ENCODE measurements at places on chromosomes 2 and 18. TPM values are rescaled to one million over a fixed set of nuclear protein-coding genes. Genes with fewer than 3 reads are reported as not detected.

Gene RAB6C
- polyA plus RNA-seq = 0.18 TPM

Gene C2orf72
- polyA plus RNA-seq = 4.1 TPM

- DNase-seq = no peak
Observed at GRCh38 chr2:47490406-47490805, 87.5 kb downstream of the MSH2 start.

GRCh38 chr18:45071956-45072355 is 391.3 kb downstream of the SETBP1 start:
- DNase-seq = no peak

DNA sequence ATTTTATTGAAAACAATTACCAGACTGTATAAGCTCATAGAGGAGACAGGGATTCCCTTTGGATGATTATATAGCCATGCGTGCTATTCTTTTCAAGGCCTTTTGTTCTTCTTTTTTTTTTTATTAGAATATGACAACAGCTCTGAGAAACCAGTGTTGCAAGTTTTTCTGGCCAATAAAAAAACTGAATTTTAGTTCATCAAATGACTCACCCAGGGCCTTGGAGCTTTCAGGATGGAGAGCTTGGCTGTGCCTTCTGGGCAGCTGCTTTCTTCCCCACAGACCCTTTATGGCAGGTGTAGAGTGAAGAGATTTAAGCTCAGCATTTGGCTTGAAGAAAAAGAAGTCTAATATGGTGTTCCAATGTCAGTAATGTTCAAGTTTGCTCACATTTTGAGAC is 497.9 kb upstream of the FANCL start:
- no peak for DNase-seq

- no peak for DNase-seq
Observed at GRCh38 chr2:204129591-204130294, 193.2 kb downstream of the ICOS start.

Gene SERPINB12
- not detected for polyA plus RNA-seq

GRCh38 chr2:219399716-219400478 is 12.2 kb upstream of the DNPEP start:
- no peak for DNase-seq

DNA sequence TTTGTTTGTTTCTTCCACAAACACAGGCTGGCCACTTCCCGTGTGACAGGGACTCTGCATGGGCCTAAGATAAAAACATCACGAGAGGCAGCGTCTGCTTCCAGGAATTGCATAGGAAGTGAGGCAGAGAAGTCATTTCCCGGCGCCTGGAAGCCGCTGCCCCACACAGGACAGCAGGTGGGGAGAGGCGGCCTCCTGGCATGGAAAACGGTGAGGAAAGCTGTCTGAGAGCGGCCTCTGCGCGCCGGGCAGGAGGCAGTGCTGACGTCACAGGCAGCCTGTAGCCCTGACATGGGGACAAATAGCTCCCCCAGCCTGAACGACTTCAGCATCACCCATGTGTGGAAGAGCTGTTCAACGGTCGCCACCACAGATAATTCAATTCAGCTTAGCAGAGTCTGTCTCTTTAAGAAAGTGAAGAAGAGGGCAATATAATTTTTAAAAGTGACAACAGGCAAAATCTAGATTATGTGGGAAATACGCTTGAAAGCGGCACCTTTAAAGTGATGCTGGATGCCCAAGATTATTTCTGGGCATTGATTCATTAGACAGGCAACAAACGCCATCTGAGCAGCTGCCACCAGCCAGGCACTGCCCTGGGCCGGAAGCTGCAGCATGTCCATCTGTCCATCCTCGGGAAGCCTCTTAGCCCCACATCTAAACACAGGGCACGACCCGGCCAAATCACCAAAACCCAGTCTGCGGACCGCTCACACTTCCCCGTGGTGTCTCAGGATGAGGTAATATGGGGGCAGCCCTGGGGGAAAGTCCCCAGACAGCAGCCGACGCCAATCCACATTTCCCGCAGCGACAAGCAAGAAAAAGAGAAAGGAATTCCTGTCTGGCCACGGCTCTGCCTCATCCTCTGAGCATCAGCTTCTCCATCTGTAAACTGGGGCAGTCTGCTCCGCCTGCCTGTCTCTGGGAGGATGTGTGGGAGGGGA is 138.9 kb downstream of the PXDN start:
- no peak for DNase-seq

DNA sequence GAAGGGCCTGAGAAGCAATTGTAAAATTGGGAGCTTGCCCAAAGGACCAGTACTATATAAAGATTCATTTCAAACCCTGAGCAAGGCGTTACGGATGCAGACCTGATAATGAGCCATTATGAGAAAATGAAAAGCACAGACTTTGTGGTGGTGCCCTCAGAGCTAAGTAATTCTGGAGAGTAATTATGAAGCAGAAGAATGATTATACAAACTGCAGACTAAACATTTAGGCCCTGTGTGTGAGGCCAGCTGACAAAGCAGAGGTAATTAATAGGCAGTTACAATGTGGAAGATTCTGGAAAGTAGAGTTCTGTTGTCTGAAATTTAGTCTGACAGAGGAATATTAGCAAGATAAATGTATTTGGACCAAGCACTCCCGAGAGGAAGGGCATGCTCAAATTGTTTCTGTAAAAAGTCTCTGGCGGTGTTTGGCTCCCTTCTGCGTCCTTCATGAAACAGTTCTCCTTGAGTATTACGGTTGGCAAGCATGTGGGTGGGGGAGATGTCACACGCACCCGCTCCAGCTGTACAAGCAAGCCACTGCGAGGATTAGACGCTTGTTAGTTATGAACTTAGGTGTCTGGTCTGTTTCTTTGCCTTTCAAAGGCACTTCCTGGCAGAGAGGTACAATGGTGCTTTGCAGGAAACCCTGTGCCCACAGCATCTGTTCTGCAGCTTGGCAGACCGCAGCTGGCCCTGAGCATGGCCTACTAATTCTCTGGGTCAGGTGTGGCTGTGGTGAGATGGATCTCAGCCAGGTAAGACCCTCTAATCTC is 45.5 kb downstream of the CDC42EP3 start:
- DNase-seq = no peak

GRCh38 chr18:23200756-23201155 is 65.5 kb downstream of the CABLES1 start:
- DNase-seq = no peak

Gene COA5
- polyA plus RNA-seq = 89.1 TPM

Data from left renal cortex interstitium (tissue), 4 donors.